Cardiac muscle cell (in vitro differentiated cells and primary cell): ENCODE measurements at places on chromosomes 5 and 9. TPM values are rescaled to one million over a fixed set of nuclear protein-coding genes. Genes with fewer than 3 reads are reported as not detected.

LECT2 gene
- total RNA-seq = not detected in 2 replicates

CDH12 gene
- total RNA-seq = 0.09 and 0.95 TPM in 2 replicates

SMIM33 gene
- total RNA-seq = not detected in 2 replicates

KLHL3 gene
- total RNA-seq = 11.9 and 16.8 TPM in 2 replicates

ZNG1F gene
- total RNA-seq = 4.4 and 53.8 TPM in 2 replicates

PDZD2 gene
- total RNA-seq = 1.9 and 3.5 TPM in 2 replicates

BTNL3 gene
- not detected in 2 replicates for total RNA-seq

GMCL2 gene
- total RNA-seq = not detected in 2 replicates

SLC6A18 gene
- total RNA-seq = not detected in 2 replicates

PSIP1 gene
- total RNA-seq = 41.0 and 77.6 TPM in 2 replicates

AQP3 gene
- total RNA-seq = 6.8 and 6.9 TPM in 2 replicates
